ENCODE measurements at places on chromosomes 7 and 10. TPM values are rescaled to one million over a fixed set of nuclear protein-coding genes. Genes with fewer than 3 reads are reported as not detected.

EGR2 gene
- 0.86 TPM for total RNA-seq

PNLIPRP2 gene
- total RNA-seq, result not detected

NPSR1 gene
- not detected for total RNA-seq

RNLS gene
- total RNA-seq, result 10.0 TPM

PIP gene
- not detected for total RNA-seq

C7orf57 gene
- total RNA-seq, result 0.25 TPM

UPK3BL2 gene
- 3.8 TPM for total RNA-seq

DNMBP gene
- total RNA-seq, result 36.0 TPM

PLAU gene
- total RNA-seq, result 163 TPM

GHRHR gene
- not detected for total RNA-seq

THSD7A gene
- 2.8 TPM for total RNA-seq

PLXNA4 gene
- total RNA-seq, result 1.5 TPM

MIOS gene
- 20.8 TPM for total RNA-seq

ITIH2 gene
- total RNA-seq, result 0.32 TPM

GIMAP8 gene
- not detected for total RNA-seq

PAPOLB gene
- not detected for total RNA-seq

TMEM236 gene
- 0.08 TPM for total RNA-seq

COL1A2 gene
- total RNA-seq, result 0.16 TPM

RNF133 gene
- total RNA-seq, result not detected

GDF2 gene
- total RNA-seq, result not detected

LBX1 gene
- total RNA-seq, result not detected

SLC16A12 gene
- total RNA-seq, result not detected

GSAP gene
- 3.0 TPM for total RNA-seq

CRPPA gene
- 0.34 TPM for total RNA-seq

GALNT17 gene
- total RNA-seq, result not detected
